ENCODE measurements at places on chromosomes 12 and 14.
A peak's percentile ranks its signal among the peaks of the same experiment; 100 is the strongest.

GRCh38 chr12:117187421-117187820 is 2.8 kb downstream of the FBXO21 start:
- no peaks in the 10 kb centered on the region for H3K27me3 ChIP-seq
- no peak for DNase-seq
- no peak overlapping the region for H3K4me3 ChIP-seq
- peaks cover 18% of the 10 kb centered on the region for H3K36me3 ChIP-seq
- no peak overlapping the region for H3K27ac ChIP-seq
- peaks cover 15% of the 10 kb centered on the region for H3K4me1 ChIP-seq

DNA sequence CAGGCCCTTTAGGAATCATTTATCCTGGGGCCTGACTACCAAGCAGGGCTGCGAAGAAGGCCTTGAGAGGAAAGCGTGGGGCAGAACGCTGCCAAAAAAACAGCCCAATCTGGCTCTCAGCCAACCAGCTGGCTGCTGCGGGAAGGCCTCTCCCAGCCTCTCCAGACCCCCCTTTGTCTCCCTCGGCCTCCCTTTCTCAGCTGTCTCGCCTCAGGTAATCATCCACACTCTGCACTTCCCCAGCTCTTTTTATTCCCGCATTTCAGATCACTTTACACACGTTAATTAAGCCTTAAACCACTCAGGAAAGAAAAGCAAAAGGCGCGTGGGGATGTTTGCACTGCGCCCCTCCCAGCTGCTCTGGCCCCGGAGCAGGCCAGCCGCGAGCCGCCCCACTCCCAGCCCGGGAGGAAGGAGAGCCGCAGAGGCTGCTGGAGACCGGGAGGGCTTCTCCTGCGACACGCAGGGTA is 208.2 kb upstream of the FOXN3 start:
- no peak overlapping the region for H3K27ac ChIP-seq
- H3K4me1 ChIP-seq, result peaks cover 16% of the 10 kb centered on the region
- H3K36me3 ChIP-seq, result no peaks in the 10 kb centered on the region
- no peaks in the 10 kb centered on the region for H3K27me3 ChIP-seq

GRCh38 chr14:34461334-34462131 is 507 bp downstream of the SPTSSA start:
- no peaks in the 10 kb centered on the region for H3K27me3 ChIP-seq
- no peaks in the 10 kb centered on the region for H3K36me3 ChIP-seq
- peaks cover 13% of the 10 kb centered on the region for H3K4me1 ChIP-seq
- no peak for DNase-seq
- H3K27ac ChIP-seq, result peak overlapping the region; percentile 76
- H3K4me3 ChIP-seq, result peak overlapping the region; percentile 89

DNA sequence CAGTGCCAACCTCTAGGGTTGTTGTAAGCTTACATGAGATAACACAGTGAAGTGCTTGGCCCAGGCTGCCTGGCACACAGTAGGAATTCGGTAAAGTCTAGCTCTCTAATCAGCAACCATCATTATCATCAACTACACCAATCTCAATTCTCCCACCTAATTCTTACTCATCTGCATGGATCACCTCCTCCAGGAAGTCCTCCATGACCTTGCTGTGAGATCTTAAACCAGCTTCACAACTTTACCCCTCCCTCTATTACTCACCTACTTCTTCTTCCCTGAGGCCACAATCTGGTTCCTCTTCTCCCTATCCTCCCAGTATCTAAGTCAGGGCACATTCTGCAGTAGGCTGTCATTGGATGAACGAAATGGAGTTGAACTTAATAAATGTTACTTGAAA is 67.3 kb downstream of the GSC start:
- H3K4me1 ChIP-seq, result no peaks in the 10 kb centered on the region
- no peak for DNase-seq
- H3K4me3 ChIP-seq, result no peak overlapping the region
- H3K27me3 ChIP-seq, result peaks cover 12% of the 10 kb centered on the region
- no peaks in the 10 kb centered on the region for H3K36me3 ChIP-seq
- H3K27ac ChIP-seq, result no peak overlapping the region

DNA sequence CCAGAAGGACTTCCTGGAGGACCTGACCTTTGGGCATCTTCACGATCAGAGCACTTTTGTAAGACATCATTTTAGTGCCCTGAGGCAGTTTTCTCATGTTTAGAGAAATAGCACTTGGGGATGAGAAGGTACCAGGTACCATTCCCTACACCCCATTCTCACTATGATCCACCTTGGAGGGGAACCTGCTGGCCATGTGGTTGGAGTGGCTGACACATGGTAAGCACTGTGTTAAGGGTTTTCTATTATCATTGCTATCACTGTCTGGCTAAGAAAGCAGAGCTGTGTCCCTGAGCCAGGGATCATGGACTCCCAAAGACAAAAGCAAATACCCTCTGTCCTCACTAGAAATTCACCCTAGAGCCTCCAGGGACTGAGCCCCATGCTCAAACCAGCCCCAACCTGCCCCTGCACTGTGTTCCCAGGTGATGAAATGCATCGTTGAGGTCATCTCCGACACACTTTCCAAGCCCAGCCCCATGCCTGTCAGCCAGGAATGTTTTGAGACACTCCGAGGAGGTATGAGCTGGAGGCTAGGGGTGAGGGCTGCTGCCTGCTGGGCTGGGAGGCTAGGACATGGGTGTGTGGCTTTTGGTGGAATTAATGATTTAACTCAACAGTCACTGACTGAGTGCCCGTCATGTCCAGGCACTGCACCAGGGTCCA is 3.4 kb downstream of the CHGA start:
- DNase-seq, result no peak
- no peak overlapping the region for H3K4me3 ChIP-seq
- no peaks in the 10 kb centered on the region for H3K36me3 ChIP-seq
- no peak overlapping the region for H3K27ac ChIP-seq
- H3K27me3 ChIP-seq, result peaks cover 23% of the 10 kb centered on the region

GRCh38 chr14:57999471-57999870 is 133.6 kb upstream of the SLC35F4 start:
- H3K4me1 ChIP-seq, result no peaks in the 10 kb centered on the region
- DNase-seq, result no peak
- H3K4me3 ChIP-seq, result no peak overlapping the region
- H3K36me3 ChIP-seq, result no peaks in the 10 kb centered on the region

DNA sequence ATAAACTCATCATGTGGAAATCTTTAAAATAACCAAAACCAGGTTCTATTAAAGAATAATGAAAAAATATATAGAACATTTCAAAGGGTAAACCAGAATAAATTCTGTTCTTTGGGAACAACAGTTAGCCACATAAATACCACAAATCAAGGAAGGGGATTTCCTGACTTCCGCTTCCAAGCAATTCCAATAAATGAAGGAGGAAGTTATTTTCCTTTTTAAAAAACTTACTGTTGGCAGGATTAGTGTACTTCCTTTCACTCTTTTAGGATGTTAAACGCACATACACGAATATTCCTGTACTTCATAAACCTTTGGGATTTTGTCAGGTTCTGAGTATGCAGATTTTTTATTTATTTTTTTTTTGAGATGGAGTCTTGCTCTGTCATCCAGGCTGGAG is 13.7 kb upstream of the LIMA1 start:
- H3K27ac ChIP-seq, result no peak overlapping the region
- no peaks in the 10 kb centered on the region for H3K27me3 ChIP-seq
- no peak overlapping the region for H3K4me3 ChIP-seq
- no peak for DNase-seq
- H3K4me1 ChIP-seq, result no peaks in the 10 kb centered on the region

DNA sequence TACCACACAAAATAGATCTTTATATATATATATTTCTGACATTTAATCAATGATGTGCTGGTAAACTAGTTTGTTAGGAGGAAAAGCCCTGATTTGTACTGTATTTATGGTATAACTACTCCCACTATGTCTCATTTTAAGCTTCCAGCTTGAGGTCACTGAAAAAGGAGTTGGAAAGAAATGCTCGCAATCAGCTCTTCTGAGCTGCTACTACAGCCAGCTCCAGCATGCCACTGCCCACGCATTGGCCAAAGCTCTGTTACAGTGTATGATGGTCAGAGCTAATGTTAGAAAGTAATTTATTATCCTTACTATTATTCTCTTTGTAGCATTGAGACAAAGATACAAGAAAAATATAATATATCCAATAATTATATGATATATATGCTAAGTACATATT is 55.0 kb upstream of the PCED1B start:
- H3K4me1 ChIP-seq, result peaks cover 3% of the 10 kb centered on the region
- H3K4me3 ChIP-seq, result no peak overlapping the region
- H3K27me3 ChIP-seq, result peaks cover 5% of the 10 kb centered on the region
- no peak overlapping the region for H3K27ac ChIP-seq
- H3K36me3 ChIP-seq, result no peaks in the 10 kb centered on the region
- no peak for DNase-seq

DNA sequence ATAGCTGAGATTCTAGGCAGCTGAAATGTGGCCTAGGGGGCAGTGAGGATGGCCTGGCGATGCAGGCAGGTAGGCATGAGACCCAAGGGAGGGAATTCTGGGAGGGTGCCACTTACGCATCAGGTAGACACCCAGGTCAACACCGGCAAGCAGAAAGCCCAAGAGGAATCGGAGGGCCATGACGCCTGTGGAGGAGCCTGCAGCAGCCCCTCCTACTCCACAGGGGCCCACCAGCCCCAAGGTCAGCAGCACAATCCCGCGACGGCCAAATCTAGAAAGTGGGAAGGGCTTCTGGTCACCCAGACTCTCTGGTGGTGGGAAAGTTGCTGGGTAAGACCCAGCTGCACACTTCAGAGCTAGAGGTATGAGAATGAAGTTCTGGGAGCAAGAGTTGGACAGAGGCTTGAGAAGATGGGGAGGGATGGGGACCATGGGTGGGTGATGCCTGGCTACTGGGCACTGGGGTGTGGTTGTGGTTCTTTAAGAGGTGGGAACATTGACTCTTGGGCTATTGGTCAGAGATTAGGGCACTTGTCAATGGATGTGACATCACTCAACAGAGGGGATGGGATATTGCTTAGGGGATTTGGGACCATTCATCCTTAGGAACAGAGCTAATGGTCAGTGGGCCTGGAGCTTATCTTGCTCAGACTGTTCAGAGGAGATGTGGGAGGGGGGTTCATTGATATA is 3.4 kb downstream of the SLC22A17 start:
- peaks cover 3% of the 10 kb centered on the region for H3K36me3 ChIP-seq
- peaks cover 7% of the 10 kb centered on the region for H3K4me1 ChIP-seq
- no peak for DNase-seq
- peaks cover 36% of the 10 kb centered on the region for H3K27me3 ChIP-seq
- H3K4me3 ChIP-seq, result no peak overlapping the region

- peak; percentile 50 for DNase-seq
- H3K27me3 ChIP-seq, result no peaks in the 10 kb centered on the region
- no peaks in the 10 kb centered on the region for H3K36me3 ChIP-seq
- no peaks in the 10 kb centered on the region for H3K4me1 ChIP-seq
- no peak overlapping the region for H3K27ac ChIP-seq
These were observed 218.8 kb upstream of the BMP4 start for GRCh38 chr14:54175298-54175942.

DNA sequence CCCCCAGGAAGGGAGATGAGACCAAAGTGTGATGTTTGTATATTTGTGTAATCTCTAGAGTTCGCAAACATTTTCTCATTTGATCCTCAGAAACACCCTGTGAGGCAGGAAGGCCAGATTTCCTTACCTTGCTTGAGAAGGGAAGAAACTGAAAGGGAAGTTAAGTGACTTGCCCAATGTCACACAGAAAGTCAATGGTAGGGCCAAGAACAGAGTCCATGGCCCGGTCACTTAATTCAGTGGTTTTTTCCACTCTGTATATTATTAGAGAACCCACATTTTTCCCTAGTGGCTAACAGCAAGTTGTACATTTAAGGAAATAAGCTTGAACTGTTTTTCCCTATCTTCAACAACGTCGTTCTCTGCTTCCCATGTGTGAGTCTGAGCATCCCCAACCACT is 25.6 kb upstream of the CHPT1 start:
- no peaks in the 10 kb centered on the region for H3K27me3 ChIP-seq
- peak overlapping the region; percentile 72 for H3K4me3 ChIP-seq
- peak overlapping the region; percentile 78 for H3K27ac ChIP-seq
- H3K36me3 ChIP-seq, result no peaks in the 10 kb centered on the region
- DNase-seq, result no peak

- H3K4me3 ChIP-seq, result no peak overlapping the region
- H3K4me1 ChIP-seq, result peaks cover 4% of the 10 kb centered on the region
- H3K36me3 ChIP-seq, result no peaks in the 10 kb centered on the region
- no peak overlapping the region for H3K27ac ChIP-seq
- no peak for DNase-seq
These were observed 10.8 kb downstream of the TMEM179 start for GRCh38 chr14:104593710-104594136.

DNA sequence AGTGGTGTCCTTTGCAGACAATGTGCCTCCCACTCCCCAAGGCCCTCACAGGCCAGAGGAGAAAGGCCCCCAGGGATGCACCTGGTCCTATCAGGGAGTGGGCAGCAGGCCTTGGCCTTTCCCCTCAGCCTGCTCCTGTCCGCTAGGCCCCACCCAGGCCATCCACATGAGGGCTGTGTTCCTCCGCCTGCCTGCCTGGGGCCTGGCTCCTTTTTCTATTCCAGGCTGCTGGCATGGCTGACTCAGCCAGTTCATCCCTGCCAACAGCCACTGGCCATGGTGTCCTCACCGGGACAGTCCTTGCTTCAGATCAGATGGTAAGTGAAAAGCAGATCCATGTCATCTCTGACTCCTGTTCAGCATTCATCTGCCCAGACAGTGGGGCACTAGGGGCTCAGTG is 13.4 kb downstream of the ISM2 start:
- no peaks in the 10 kb centered on the region for H3K4me1 ChIP-seq
- DNase-seq, result no peak
- H3K27me3 ChIP-seq, result no peaks in the 10 kb centered on the region
- H3K36me3 ChIP-seq, result no peaks in the 10 kb centered on the region
- no peak overlapping the region for H3K27ac ChIP-seq

GRCh38 chr12:113129664-113130456 is 5.7 kb downstream of the RASAL1 start:
- H3K4me3 ChIP-seq, result peak overlapping the region; percentile 47
- H3K4me1 ChIP-seq, result peaks cover 25% of the 10 kb centered on the region
- H3K36me3 ChIP-seq, result no peaks in the 10 kb centered on the region

DNA sequence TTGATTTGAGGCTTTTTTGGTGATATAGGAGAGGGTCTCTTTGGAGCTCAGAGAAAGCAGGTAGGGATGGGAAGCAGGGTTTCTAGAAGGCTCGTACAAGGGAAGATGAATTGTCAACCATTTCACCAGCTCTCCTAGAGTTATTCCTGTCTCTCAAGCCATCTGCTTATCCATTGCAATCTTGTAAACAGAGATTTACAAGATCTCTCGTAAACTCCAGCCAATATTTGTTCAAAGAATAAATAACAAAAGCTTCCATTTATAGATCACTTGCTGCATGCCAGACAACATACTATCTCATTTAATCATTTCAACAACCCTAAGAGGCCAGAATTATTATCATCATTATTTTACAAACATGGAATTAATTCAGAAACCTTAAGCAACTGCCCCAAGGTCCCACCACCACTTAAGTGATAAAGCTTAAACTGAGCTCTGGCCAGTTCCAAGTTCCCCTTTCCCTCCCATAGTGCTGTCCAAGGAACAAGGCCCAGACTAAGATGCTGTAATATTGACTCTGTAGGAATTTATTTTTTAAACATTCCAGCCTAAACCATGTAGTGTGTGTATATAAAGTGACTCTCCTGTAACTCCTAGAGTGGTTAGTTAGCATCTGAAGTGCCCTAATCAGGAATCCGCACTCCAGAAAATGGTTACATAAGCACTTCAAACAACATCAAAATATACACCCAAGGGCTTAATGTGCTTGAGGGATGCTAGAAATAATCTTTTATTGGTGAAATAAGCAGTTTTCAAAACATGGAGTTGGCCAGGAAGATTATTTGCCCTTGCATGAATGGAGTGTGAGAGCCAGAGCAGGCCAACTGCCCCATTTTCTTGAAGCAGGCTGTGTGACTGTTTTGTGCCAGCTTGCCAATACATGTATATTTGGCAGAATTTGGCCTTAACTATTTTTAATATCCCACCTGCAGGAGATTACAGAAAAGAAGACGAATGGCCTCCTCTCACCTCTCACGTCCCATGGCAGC is 2.8 kb upstream of the PLEKHH1 start:
- H3K27ac ChIP-seq, result no peak overlapping the region
- no peak overlapping the region for H3K4me3 ChIP-seq

All from memory B cell (primary cell).